ENCODE measurements at places on chromosomes 3 and 15.

DNA sequence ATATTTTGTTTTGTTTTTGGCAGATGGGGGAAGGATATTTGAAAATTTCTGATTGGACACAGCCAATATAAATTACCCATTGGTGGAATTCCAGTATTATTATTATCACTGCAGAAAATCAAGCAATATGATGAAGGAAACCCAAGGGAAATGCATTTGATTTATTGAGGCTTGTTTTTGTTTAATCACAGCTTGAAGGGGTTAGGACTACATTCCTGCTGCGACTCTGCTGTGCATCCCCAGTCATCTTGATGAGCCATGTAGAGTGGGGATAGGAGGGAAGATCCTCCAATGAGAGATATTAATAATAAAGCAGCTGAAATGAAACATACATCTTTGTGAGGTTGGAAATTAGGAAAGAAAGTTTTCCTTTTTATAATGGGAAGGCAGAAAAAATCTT, 208.6 kb downstream of the GAP43 start:
- DNase-seq, result no peak

- DNase-seq, result no peak
Observed at GRCh38 chr3:177396733-177397132, 199.5 kb upstream of the TBL1XR1 start.

- no peak for DNase-seq
Observed at GRCh38 chr3:25775936-25776335, 7.3 kb downstream of the NGLY1 start.

DNA sequence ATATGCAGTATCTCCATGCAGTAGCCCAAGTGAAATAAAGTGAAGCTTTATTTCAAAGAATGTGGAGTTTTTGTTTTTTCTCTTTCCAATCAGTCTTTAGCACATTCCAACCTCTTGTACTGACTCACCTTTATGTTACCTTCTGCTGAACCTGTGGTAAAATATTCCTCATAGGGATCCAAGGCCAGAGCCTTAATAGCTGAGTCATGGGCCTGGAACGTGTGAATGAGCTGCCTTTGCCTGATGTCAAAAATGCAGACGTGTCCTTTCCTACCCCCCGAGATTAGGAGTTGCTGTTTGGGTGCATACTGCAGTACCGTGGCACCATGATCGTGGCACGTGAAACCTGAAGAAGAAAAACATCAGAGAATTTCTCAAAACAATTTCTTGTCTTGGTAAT, 108.5 kb downstream of the GLDN start:
- no peak for DNase-seq

DNA sequence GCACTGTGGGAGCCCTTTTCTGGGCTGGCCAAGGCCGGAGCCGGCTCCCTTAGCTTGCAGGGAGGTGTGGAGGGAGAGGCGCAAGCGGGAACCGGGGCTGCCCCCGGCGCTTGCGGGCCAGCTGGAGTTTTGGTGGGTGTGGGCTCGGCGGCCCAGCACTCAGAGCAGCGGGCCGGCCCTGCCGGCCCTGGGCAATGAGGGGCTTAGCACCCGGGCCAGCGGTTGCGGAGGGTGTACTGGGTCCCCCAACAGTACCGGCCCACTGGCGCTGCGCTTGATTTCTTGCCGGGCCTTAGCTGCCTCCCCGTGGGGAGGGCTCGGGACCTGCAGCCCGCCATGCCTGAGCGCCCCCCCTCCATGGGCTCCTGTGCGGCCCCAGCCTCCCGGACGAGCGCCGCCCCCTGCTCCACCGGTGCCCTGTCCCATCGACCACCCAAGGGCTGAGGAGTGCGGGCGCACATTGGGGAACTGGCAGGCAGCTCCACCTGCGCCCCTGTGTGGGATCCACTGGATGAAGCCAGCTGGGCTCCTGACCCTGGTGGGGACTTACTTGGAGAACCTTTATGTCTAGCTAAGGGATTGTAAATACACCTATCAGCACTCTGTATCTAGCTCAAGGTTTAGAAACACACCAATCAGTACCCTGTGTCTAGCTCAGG, 707.7 kb downstream of the GRM7 start:
- DNase-seq, result no peak

DNA sequence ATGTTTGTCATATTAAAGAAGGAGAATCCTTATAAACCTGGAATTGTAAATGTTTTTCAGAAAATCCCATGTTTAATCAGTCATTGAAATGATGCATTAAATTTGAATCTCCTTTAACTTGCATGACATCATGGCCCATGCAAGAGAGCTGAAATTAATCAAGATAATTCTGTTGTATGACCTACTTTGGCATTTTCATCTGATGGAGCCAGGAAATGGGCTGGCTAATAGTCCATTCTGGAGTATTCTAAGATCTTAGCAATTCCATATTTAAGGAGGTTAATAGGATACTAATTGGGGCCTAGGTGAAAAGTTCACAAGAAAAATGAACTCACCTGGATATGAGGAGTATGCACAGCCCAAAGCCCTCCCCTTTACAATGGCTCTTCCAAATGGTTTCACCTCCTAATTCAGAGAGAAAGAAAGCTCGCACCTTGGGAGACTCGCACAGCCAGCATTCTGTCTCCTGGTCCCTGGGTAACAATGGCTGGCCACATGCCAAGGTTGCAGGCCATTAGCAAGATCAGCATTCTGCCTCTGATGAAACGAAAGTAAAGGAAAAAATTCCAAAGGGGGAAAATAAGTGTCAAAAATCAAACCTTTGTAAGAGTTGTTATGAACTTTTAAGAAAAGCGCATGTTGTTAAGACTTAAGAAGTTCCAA, 786.4 kb downstream of the MCTP2 start:
- peak; percentile 26 for DNase-seq

- DNase-seq, result no peak
Observed at GRCh38 chr15:90349821-90350220, 2.3 kb upstream of the ZNF774 start.

GRCh38 chr3:7266551-7266950, 405.6 kb downstream of the GRM7 start:
- DNase-seq, result no peak

DNA sequence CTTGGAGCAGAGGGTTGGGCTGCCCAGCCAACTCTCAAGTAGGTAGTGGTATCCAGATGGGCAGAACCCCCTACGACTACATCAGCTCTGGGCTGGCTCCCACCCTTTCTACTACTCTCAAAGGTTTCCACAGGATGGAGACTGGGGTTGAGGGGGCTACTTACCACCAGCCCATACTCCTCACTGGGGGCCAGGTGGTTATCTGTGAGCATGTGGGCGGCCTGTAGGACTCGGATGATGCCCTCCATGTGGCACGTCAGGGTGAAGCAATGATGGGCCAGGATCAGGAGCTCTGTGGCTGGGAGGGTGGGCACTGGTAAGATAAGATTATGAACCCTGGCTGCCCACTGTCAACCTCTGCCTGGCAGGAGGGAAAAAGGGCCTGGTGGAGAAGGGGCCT, 33.4 kb downstream of the EIF3J start:
- DNase-seq, result no peak

DNA sequence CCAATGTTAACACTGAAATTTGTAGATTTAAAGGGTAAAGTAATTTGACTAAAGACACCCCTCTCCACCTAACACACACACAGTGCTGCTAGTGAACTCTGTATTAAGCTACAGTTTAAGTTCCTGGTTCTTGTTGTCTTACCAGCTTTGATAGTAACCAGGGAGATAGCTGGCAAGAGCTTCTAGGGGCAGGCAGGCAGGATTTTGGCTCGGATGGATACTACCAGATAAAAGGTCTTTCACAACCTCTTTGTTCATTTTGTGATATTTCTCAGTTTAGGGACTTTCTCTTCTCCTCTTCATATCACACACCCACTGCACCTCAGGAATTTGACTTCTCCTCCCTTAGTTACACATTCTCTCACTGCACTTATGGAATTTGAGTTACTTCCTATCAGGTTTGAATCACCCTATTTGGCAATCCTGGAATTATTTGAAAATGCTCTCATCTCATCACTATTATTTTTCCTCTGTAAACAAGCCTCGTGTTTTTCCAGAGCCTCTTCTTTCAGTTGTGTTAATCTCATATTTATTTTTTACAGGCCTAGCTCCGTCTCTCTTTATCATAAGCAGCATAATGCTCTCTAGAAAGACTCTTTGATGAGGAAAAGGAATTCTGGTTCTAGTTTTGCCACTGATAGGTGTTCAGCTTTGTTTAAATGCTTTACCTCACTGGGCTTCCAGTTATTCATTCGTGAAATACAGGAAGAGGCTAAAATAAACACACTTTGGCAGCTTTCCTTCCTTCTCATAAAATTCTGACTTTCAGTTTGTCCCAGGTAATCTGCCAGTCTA, 23.0 kb upstream of the CLDN1 start:
- DNase-seq, result no peak

- peak; percentile 65 for DNase-seq
Observed at GRCh38 chr3:196431181-196432136, 768 bp downstream of the UBXN7 start.

DNA sequence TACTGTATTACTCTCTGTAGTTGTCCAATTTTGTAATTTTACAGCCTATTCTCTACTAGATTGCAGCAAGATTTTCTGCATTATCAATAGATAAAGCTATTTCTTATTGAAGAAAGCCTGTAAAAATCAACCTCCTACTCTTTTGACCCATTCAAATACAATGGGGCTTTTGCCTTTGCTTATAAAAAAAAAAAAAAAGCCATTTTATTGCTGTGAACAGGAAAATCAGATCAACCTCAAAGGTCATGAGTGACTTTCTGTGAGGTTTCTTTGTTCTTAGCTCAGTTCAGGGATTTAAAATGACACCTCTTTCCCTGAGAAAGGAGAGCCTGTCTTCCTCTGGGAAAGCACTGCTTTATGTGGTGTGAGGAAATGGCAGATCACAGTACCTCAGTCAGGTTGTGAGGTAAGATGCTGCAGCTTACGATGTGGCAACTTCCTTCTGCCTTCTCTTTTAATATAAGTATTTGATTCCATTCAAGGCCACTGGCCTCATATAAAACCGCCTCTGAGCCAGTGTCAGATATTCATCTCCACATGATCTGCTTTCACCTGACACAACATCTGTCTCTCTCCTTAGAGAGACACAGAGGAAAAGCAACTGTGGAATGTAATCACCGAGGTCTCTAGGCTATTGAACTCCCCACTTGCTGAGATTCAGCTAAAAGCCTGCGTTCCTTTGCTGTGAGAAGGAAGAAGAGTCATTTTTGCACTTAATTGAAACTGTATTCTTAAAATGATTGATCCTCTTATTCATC, 161.5 kb upstream of the MB21D2 start:
- DNase-seq, result peak; percentile 81

DNA sequence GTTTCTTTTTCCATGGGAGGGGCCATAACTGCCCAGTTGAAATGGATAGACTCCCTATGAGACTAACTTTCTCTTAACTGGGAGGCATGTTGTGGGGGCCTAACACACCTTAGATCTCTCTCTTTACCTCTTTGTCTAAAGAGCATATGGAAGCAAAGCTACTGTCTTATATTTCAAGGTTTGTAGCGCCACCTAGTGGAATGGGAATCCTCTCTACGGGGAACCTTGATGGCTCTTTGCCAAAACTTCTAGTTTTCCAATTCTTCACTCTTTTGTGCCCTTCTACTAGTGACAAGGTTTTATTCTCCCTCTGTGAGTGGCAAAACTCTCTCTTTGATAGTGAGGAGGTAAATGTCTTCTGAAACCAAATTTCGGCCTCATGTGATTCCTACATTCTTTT, 1030.4 kb upstream of the CADM2 start:
- DNase-seq, result peak; percentile 78

DNA sequence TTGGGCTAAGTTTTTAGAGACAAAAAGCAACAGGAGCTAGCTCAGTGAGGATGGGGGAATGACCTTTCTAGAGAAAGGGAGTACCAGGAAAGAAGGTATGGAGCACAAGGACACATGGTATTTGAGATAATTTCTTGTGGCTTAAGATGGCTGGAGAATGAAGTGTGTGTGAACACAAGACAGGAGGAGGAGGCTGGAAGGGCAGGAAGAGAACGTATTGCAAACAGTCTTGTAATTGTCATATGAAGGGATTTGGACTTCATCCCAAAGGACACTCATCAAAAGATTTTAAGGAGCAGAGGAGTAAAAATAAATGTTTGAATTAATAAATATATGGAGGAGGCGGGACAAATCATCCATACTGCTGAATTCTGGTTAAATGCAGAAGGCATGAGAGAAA, 268.6 kb upstream of the NR2E3 start:
- no peak for DNase-seq

GRCh38 chr15:51969728-51970127, 1.9 kb downstream of the LEO1 start:
- DNase-seq, result no peak

GRCh38 chr3:113002679-113003078, 11.9 kb downstream of the GTPBP8 start:
- no peak for DNase-seq

DNA sequence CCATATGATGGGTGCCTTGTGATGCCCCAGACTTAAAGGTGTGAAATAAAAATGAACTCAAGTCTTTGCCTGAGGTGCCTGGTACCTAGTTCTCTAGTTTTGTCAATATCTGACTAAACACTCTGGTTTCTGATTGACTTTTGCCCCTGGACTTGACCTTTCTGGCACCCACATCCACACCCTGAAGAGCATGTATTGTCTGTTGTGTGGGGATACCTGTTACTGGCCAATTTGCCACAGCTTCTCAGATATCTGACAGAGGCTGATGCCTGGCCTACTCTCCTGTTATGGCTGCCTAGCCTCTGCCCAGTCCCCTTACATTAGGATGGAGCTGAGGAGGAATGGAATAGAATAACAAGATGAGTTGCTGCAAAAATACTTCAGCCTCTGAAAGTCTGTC, 3.6 kb downstream of the ZBTB38 start:
- no peak for DNase-seq

- no peak for DNase-seq
Observed at GRCh38 chr15:36370731-36371112, 208.7 kb upstream of the CDIN1 start.

DNA sequence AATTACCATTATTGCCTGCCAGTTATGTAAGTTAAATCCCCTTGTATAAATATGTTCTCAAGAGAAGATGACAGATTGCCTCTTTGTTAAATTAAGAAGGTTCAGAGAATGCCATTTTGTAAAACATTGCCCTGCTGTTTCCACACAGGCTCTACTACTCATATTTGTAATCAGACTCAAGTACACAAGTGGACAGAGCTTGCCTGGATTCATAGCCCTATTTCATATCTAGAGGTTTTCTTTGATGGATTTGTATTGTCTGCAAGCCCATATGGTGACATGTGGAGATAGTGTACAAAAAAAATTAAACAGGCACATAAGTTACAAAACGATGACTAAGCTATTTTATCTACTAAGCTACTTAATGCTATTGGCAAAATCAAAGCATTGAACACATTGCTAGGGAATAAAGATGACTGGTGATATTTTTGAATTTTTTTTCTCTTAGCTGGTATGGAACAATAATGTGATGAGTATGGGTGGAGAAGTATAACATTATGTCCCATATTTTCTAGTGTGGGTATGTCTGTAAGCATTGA, 1286.6 kb upstream of the ALCAM start:
- DNase-seq, result peak; percentile 29

GRCh38 chr3:33441225-33441976, 1.2 kb upstream of the UBP1 start:
- peak; percentile 85 for DNase-seq

DNA sequence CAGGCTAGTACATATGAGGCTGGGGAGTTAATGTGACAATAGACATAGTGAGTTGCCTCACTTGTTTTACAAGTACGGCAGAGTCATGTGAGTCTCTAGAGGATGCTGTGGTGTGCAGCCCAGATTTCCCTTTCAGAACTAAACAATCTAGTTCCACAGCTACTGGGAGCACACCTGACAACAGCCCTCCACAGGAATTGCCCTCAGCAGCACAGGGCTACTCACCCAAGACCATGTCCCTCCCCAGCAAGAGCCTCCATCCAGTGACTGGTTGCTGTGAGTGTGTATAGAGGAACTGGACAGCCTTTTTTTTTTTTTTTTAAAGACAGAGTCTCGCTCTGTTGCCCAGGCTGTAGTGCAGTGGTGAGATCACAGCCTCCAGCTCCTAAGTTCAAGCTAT, 40.2 kb upstream of the UBE2E2 start:
- no peak for DNase-seq

Measured in NCI-H82 (cell line).